GM23248 (cell line): ENCODE measurements at places on chromosomes 11 and 22. TPM values are rescaled to one million over a fixed set of nuclear protein-coding genes. Genes with fewer than 3 reads are reported as not detected.

- no peak overlapping the region for H3K4me3 ChIP-seq
- peaks cover 41% of the 10 kb centered on the region for H3K27me3 ChIP-seq
- DNase-seq, result peak; percentile 68
- 0 out of 2 replicates have a peak, but pooled peaks cover 4% of the 10 kb centered on the region for H3K4me1 ChIP-seq
These were observed 7.3 kb upstream of the NCF4 start for GRCh38 chr22:36853407-36854099.

GRCh38 chr11:66973956-66974580 lies 1.0 kb upstream of the C11orf86 start:
- H3K36me3 ChIP-seq, result no peaks in the 10 kb centered on the region
- no peaks in the 10 kb centered on the region for H3K27me3 ChIP-seq
- DNase-seq, result peak; percentile 20
- peaks cover 33% of the 10 kb centered on the region for H3K4me1 ChIP-seq

DNA sequence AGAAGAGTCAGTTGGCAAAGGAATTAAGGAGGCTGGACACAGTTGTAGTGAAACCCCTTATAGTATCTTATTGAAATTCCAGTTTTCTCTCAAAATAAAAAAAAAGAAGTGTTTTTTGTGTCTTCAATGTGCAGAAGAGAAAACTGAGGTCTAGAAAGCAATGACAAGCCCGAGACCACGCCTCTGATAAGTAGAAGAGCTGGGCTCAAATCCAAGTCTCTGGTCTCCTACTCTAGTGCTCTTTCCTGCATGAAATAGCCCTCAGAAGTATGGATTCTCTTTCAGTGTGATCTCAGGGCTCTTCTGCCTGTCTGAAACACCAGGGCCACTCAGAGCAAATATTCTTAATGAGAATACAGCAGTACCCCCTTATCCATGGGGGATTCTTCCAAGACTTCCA lies 200.9 kb downstream of the KIF18A start:
- H3K27ac ChIP-seq, result no peak overlapping the region
- no peaks in the 10 kb centered on the region for H3K27me3 ChIP-seq
- no peak for DNase-seq
- peaks cover 42% of the 10 kb centered on the region for H3K4me1 ChIP-seq
- no peaks in the 10 kb centered on the region for H3K36me3 ChIP-seq

GRCh38 chr11:76637491-76638269 lies 32.9 kb downstream of the LRRC32 start:
- no peak overlapping the region for H3K4me3 ChIP-seq
- peaks cover 3% of the 10 kb centered on the region; the same call in 1 of the 2 replicates for H3K27me3 ChIP-seq
- DNase-seq, result no peak

- no peaks in the 10 kb centered on the region for H3K27me3 ChIP-seq
- no peak overlapping the region for H3K27ac ChIP-seq
- H3K4me1 ChIP-seq, result 0 out of 2 replicates have a peak, but pooled peaks cover 4% of the 10 kb centered on the region
These were observed 5.8 kb upstream of the KDM2A start for GRCh38 chr11:67113231-67113721.

GRCh38 chr11:44792171-44792570 lies 65.4 kb downstream of the TSPAN18 start:
- DNase-seq, result no peak
- H3K27ac ChIP-seq, result no peak overlapping the region
- H3K27me3 ChIP-seq, result peaks cover 48% of the 10 kb centered on the region
- no peaks in the 10 kb centered on the region for H3K4me1 ChIP-seq
- no peaks in the 10 kb centered on the region for H3K36me3 ChIP-seq

Gene TBX1
- total RNA-seq, result 1.6 and 4.6 TPM in 2 replicates

Gene PRG3
- total RNA-seq, result not detected in 2 replicates

Gene SCN3B
- total RNA-seq, result not detected in 2 replicates

Gene GPR83
- total RNA-seq, result not detected in 2 replicates

Gene RIMBP3C
- total RNA-seq, result 0.22 TPM in 1 of 2 replicates, not detected in the other

Gene APOC3
- total RNA-seq, result not detected in 2 replicates

Gene PRDX5
- 243 and 260 TPM in 2 replicates for total RNA-seq
